ENCODE measurements at places on chromosomes 4 and X.
A peak's percentile ranks its signal among the peaks of the same experiment; 100 is the strongest.

GRCh38 chrX:39845233-39845632 is 252.5 kb downstream of the BCOR start:
- H3K27me3 ChIP-seq, result no peaks in the 10 kb centered on the region
- H3K4me1 ChIP-seq, result no peaks in the 10 kb centered on the region
- no peaks in the 10 kb centered on the region for H3K36me3 ChIP-seq
- H3K27ac ChIP-seq, result no peak overlapping the region

DNA sequence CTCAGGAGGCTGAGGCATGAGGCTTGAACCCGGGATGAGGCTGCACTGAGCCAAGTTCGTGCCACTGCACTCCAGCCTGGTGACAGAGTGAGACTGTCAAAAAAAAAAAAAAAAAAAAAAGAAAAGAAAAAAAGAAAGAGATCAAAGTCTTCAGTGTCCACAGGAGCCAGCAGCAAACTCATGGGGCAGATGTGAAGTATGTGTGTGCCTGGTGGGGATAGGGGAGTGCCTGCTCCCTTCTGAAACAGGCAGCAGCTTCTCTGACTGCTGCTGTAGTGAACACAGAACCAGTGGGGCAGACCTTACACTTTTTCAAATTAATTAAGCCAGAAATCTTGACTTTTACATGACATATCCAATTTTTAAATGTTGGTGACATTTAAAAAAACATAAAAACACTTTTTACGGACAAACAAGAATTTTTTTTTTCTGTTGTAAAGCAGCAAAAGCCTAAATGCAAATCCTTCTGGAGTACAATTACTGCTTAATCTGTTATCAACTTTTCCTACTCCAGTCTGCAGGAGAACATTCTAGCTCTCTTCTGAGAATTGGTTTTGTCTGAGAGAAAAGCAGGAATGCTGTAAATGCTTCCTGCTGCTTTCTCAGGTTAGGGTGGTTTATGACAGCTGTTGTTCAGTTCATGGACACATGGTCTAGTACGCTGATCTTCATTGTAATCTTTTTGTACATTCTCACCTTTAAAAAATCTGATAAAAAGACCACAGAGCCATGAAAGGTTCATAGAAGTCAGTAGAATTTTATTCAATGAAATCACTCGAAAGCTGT is 311.1 kb downstream of the CAMK2D start:
- no peak for DNase-seq
- H3K4me1 ChIP-seq, result peaks cover 3% of the 10 kb centered on the region
- H3K27ac ChIP-seq, result no peak overlapping the region
- no peak overlapping the region for H3K4me3 ChIP-seq
- H3K27me3 ChIP-seq, result no peaks in the 10 kb centered on the region
- no peaks in the 10 kb centered on the region for H3K36me3 ChIP-seq

- no peak for DNase-seq
- no peaks in the 10 kb centered on the region for H3K4me1 ChIP-seq
- no peaks in the 10 kb centered on the region for H3K27me3 ChIP-seq
- no peak overlapping the region for H3K4me3 ChIP-seq
These were observed 274.6 kb downstream of the NKX6-1 start for GRCh38 chr4:84224522-84224921.

DNA sequence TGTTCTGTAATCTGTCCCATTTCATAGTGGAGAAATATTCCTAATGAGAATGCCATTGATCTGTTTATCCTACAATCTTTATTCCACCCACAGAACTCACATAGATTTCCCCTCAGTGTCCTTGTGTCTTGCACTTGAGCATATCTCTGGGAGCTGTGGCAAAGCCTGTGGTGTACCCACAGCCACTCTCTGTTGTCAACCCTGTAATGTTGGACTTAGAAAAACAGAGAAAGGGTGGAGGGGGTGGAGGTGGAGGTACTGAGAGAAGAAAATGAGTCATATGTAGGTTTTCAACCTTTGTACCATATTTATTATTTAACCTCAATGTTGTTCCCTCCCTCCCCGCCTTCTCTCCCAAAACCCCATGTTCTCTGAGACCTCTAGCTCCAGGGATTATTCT is 46.9 kb upstream of the TLL1 start:
- H3K27me3 ChIP-seq, result no peaks in the 10 kb centered on the region
- H3K4me3 ChIP-seq, result no peak overlapping the region
- DNase-seq, result no peak

DNA sequence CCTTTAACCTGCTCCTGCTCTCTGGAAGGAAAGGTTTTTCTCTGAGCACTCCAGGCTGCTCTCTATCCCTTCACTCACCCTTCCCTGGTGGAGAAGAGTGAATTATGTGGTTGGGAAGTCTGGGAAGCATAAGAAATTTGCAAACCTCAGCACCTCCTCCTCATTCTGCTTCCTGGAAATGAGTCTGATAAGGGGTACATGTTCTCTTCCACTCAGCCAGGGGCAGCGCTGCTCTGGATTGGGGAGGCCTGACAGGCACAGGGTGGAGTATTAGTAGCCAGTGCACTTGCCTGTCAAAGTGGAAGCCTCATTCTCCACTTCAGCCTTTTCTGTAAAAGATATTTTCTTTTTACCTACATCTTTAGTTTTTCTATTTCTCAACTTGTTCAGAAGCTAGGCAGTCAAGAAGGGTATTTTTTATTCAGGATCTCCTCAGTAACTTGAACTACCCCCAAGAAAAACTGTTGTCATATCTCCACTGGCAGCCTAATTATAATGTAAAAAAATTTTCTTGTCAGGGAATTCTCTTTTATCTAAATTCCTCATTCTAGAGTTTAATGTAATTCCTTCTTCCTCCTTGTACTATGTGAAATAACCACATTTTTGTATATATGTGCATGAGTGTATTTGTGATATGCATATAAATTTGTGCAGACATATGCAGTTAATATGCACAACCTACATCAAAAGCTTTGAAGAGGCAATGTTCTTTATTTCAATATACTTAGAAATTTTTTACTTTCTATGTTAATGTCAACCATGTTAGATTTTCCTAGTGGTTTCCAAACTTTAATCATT is 15.3 kb downstream of the ADAMTS3 start:
- H3K4me3 ChIP-seq, result no peak overlapping the region
- no peaks in the 10 kb centered on the region for H3K4me1 ChIP-seq
- no peaks in the 10 kb centered on the region for H3K36me3 ChIP-seq
- no peaks in the 10 kb centered on the region for H3K27me3 ChIP-seq

DNA sequence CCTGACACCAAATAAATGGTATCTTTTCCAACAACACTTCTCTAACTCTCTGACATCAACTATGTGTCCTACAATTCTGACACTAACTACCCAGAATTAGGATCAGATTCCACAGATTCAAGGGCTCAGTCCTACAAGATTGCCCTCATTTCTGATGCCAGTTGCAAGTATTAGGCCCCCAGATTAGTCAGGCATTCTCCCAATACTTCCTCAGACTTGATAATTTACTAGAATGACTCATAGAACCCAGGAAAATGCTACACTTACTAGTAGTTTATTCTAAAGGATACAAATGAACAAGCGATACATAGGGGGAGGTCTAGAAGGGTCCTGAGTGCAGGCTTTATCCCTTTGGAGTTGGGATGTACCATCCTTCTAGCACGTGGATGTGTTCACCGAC is 8.5 kb downstream of the TIGD2 start:
- H3K4me1 ChIP-seq, result peaks cover 2% of the 10 kb centered on the region
- DNase-seq, result no peak
- H3K36me3 ChIP-seq, result peaks cover 2% of the 10 kb centered on the region
- H3K27ac ChIP-seq, result no peak overlapping the region
- no peaks in the 10 kb centered on the region for H3K27me3 ChIP-seq
- H3K4me3 ChIP-seq, result no peak overlapping the region

DNA sequence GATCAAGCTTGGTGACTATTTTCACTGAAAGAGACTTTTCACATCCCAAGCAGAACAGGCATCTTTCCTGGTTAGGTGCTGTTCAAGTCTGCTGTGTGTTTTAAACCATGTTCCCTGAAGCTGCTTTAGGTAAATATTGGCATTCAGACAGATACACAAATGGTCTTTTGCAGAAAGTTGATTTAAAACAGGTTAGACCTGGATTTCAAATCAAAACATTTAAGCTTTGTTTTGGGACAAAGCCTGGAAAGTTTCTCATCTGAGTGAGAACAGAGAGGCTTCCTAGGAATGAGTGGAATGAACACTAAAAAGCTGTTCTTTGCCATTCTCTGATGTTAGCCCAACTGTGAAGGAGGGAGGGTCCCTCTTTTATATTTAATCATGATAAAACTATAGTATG is 10.1 kb downstream of the ANXA3 start:
- H3K4me3 ChIP-seq, result no peak overlapping the region
- H3K36me3 ChIP-seq, result peaks cover 4% of the 10 kb centered on the region
- no peak for DNase-seq
- peaks cover 36% of the 10 kb centered on the region for H3K4me1 ChIP-seq
- H3K27ac ChIP-seq, result peak overlapping the region; percentile 99

- H3K27me3 ChIP-seq, result no peaks in the 10 kb centered on the region
- DNase-seq, result peak; percentile 75
- H3K4me1 ChIP-seq, result no peaks in the 10 kb centered on the region
- H3K4me3 ChIP-seq, result no peak overlapping the region
These were observed 127.2 kb downstream of the FBXW7 start for GRCh38 chr4:152408514-152409327.

GRCh38 chr4:141081921-141082395 is 51.3 kb downstream of the RNF150 start:
- no peaks in the 10 kb centered on the region for H3K27me3 ChIP-seq
- H3K4me3 ChIP-seq, result no peak overlapping the region
- no peaks in the 10 kb centered on the region for H3K4me1 ChIP-seq
- no peaks in the 10 kb centered on the region for H3K36me3 ChIP-seq
- no peak for DNase-seq

DNA sequence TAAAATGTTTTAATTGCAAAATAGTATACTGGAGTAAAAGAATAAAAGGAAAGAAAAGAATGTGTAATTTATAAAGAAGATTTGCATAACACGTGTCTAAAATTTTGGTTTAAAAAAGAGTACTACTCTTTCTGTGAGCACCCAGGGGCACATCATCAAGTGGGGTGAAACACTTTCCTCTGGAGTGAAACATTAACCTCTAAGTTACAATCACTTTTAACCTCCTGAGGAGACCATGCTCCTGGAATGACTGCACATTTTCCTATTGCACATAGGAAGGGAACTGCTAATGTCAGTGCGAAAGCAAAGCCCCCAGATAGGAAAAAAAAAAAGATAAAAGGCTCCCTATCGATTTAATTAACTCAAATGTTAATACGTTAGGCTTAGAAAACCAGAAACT is 13.3 kb downstream of the VEGFC start:
- H3K27me3 ChIP-seq, result no peaks in the 10 kb centered on the region
- no peak overlapping the region for H3K27ac ChIP-seq
- DNase-seq, result no peak
- no peaks in the 10 kb centered on the region for H3K4me1 ChIP-seq

GRCh38 chr4:106371161-106371560 is 2.6 kb upstream of the GIMD1 start:
- no peak for DNase-seq
- no peak overlapping the region for H3K27ac ChIP-seq
- H3K36me3 ChIP-seq, result no peaks in the 10 kb centered on the region
- no peaks in the 10 kb centered on the region for H3K27me3 ChIP-seq

DNA sequence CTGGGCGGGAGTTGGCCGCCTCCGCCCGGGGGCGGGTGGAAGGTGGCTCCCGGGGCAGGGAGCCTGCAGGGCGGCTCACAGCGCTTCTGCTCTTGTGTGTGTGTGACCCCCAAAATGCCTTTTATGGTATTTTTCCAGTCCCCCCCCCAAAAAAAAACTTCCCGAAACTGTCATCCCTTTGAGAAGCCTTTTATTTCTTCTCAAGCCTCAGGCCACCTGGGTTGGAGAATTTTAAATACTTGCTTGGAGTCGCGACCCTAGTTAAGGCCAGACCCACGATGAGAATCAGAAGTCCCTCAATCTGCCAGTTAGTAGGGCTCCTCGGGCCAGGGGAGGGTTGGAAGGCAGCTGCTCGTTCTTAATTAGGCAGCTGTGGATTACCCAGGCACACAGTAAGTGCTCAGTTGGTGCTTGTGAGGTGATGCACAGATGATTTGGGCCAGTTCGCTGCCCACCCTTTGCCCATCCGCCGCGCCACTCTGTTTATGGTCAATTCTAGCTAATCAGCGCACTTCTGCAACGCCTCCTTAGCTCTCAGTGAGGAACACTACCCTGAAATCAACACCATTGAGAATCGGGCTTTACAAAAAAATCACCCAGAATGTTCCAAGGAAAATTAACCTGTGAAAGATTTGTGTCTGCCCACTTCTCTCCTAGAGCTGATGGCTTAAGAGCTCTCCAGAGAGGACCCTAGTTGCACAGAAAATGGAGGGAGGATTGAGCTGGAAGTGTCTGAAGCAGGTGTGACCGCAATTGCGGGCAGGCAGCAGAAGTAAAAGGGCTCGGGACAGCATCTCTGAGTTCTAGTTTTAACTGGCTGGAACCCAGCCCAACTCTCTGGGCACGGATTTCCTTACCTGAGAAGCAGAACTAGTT is 648 bp upstream of the SCD5 start:
- peak overlapping the region; percentile 62 for H3K4me3 ChIP-seq
- H3K4me1 ChIP-seq, result peaks cover 4% of the 10 kb centered on the region
- H3K27ac ChIP-seq, result no peak overlapping the region
- peaks cover 35% of the 10 kb centered on the region for H3K27me3 ChIP-seq

DNA sequence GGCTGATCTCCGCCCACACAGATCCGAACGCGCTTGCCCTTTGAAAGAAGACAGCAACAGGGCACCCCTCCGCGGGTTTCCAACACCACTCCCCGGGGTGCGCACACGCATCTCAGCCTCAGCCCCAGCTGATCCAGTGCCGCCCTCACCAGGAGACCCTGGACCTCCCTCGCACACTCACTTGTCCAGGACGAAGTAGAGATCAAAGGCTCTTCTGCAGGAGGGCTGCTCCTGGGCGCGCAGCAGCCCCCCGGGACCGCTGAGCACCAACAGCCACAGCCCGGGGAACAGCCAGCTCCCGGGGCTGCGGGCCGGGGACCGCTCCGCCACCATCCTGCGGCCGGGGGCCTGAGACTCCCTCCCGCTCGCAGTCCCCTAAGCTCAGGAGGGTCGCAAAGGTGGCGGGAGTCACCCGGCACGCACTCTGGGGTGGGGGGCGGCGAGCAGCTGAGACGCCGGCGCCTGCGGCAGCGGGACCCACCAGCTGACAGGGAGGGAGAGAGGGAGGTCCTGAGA is 743 bp downstream of the ANTXR2 start:
- peaks cover 3% of the 10 kb centered on the region for H3K36me3 ChIP-seq
- peak overlapping the region; percentile 88 for H3K4me3 ChIP-seq
- H3K27me3 ChIP-seq, result peaks cover 2% of the 10 kb centered on the region
- no peak for DNase-seq
- peak overlapping the region; percentile 95 for H3K27ac ChIP-seq
- no peaks in the 10 kb centered on the region for H3K4me1 ChIP-seq

DNA sequence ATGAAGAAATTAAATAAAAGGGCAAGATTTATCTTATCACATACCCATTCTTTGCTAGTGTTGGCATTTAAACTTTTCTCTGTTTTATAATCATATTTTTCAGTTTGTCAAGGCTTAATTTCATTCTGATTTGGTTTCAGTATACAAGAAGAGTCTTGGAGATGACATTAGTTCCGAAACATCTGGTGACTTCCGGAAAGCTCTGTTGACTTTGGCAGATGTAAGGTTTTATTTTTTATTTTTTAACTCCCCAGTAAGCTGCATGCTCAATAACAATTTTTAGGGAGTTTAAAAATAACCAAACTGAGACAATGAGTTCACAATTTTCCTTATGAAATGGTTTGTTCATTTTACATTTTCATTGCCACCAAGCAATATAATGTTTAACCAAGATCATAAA is 39.8 kb downstream of the ANXA3 start:
- no peak for DNase-seq
- peaks cover 15% of the 10 kb centered on the region for H3K36me3 ChIP-seq
- no peak overlapping the region for H3K4me3 ChIP-seq
- H3K27ac ChIP-seq, result no peak overlapping the region

All from trophoblast cell (in vitro differentiated cells and primary cell).